ENCODE measurements at places on chromosomes 7 and 10.

DNA sequence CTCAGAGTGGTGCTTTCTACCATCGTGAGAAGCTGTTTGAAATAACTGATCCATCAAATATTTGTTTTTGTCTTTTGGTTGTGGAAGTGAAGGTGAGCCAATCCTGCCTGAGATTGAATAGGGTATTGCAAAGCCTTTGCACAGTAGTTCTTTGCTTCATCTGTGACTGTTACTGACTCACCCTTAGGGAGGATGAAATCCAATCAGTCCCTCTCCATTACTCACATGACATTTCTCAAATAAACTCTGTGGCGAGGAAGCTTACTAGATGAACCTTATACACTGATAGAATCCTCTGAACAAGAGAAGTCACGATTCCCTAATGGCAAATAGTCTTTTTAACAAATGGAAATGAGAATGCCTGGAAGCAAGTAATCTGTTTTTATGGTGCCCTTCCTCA is 31.9 kb downstream of the HEPACAM2 start:
- no peak for DNase-seq

DNA sequence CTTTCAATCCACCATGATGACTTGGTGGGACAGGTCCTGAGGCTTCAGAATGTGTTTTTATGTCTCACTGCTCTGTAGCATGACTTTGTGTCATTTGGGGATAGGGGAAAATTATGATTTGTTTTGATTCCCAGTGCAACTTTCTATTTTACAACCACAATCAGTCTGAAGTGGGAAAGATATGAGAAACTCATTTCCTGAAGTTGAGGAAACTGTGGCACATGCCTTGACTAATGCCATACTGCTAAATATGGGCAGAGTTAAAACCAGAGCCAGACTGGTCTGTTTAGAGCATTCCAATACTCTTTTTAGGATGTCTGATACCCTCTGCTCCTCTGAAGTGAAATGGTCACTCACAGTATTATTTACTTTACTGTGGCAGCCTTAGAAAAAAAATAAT is 307.7 kb downstream of the ADRA2A start:
- DNase-seq: no peak

- no peak for DNase-seq
Measured at GRCh38 chr7:39184391-39184790, 206.7 kb downstream of the POU6F2 start.

- no peak for DNase-seq
Measured at GRCh38 chr10:76112826-76113150, 681.4 kb downstream of the LRMDA start.

- no peak for DNase-seq
Measured at GRCh38 chr7:15571301-15571878, 9.6 kb upstream of the AGMO start.

- DNase-seq: no peak
Measured at GRCh38 chr7:103805346-103805745, 184.1 kb downstream of the RELN start.

DNA sequence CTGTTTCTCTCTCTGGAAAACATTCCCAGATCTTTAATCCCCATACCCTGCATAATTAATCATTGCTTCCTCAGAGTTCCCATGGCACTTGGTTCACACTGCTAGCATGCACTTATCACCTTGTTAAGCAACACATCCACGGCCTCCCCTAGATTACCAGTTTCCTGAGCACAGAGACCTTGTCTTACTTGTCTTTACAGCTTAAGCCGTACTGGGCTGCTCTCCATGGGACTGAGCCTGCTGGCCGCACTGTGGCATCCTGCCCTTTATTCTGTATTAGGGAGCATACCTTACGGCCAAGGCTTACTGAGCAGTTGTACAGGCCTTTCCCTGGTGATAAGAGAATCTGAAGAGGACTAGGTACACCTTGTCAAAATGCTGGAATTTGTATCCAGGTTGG is 190.2 kb downstream of the REEP3 start:
- DNase-seq: no peak

GRCh38 chr10:37582237-37582636 is 275.2 kb downstream of the ZNF248 start:
- no peak for DNase-seq

DNA sequence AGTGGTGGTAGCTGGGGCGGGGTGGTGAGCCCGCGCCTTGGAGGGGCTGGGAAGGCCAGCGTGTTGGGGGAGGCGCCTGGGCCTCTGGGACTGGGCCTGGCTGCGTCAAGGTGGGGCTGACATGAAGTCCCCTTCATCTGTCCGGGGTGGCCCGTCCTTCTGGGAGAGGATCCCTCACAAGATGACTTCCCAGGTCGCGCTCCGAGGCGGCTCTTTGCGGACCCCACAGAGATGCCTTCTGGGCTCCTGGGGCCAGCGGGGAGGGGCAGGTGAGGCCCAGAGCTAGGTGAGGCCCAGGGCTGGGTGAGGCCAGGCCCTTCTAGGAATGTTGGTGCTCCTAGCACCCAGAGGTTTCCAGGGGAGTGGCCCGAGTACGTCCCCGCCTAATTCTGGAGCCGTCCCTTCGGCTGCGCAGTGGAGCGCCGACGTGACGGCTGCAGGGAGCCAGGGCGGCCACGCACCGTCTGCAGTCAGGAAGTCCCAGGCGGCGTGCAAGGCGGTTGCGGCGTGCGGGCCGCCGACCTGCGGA is 58.2 kb upstream of the NUPR2 start:
- DNase-seq: no peak

DNA sequence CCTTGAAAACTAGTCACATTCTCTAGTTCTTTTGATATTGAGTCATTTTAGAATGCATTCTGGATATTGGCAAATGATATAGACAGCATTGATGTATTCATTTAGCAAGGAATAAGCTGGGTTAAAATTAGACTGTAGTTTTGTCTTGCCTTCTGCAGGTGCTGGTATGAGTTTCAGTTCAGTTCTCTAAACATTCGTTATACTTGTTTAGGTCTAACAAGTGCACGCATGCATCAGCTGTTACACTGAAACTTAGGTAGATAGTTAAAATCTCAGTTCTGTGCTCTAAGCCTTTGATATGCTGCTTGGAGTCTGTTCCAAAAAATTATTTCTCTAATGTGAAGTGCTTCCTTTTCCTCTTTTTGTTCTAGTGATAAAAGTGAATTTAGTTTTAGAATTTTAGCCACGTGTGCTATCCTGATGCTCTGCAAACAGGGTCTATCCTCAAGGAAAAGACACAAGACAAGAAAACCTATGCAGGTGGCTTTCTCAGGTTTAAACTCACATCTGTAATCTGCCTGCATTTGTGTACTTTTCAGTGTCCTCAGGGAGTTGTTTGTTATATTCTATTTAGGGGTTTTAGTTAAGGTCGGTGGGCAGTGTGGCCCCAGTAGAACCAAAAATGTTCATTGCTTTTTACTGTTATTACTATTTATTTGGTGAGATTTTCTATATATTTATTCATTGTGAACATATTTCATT is 409.0 kb downstream of the CDC14C start:
- no peak for DNase-seq

DNA sequence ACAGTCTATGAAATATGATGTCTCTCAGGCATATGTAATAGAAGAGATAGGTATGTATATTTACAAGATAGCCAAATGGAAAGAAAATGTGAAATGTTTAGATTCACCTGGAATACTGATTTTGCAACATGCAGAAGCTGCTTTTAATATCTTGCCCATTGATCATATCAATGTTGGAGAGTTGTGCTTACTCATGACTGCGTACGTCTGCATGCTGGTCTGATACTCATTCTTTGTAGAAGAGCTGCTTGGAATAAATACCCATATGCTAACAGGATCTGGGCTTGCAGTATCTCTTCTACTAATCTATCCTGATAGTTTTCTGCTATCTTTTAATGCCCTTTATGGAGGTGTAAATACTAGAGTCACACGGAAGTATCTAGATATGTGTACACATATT is 120.6 kb upstream of the FOXP2 start:
- no peak for DNase-seq

DNA sequence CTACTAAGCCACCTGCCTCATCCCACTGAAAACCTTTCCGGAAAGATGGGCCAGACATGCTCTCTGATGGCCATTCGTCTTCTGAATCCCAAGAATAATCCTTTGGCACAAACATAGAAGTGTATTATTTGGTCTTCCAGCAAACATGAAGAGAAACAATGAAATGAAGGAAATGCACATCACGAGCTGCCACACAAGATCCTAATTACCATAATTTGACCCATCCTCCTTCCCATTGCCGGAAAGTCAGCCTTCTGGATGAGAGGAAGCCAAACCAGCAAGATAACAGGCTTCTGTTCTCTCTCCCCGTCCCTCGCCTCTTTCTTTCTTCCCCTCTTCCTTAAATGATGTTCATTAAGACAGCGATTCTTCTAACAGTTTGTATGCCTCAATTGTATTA is 218.9 kb upstream of the KMT2E start:
- DNase-seq: no peak

GRCh38 chr7:22578007-22578733 is 78.2 kb upstream of the STEAP1B start:
- no peak for DNase-seq

DNA sequence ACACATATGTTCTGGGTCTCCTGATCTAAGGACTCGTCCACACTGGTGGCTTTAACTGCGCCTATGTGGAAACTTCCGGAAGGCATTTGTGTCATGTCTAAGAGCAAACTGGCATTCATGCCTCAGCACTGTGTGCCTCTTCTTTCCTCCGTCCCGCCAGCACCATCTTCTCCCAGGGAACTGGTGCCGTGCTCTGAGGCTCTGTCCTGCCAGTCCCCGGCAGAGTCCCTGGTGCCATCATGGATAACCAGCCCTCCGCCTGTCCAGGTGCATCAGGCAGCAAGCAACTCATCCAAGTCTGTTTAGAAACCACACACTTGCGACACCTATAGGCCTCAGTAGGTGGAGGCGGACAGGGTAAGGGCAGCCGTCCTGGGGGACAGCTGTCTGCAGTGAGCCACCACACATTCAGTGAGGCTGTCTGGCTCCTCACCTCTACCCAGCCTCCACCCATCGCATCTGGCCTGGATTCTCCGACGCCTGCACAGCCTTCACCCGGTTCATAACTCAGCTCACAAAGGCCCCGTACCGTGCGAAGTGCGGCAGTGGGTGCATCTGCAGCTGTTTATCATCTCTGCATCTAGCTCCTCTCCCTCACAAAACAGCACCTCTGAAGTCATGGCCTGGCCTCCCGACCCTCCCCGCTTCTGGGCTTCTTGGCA is 162.7 kb downstream of the DIP2C start:
- no peak for DNase-seq

DNA sequence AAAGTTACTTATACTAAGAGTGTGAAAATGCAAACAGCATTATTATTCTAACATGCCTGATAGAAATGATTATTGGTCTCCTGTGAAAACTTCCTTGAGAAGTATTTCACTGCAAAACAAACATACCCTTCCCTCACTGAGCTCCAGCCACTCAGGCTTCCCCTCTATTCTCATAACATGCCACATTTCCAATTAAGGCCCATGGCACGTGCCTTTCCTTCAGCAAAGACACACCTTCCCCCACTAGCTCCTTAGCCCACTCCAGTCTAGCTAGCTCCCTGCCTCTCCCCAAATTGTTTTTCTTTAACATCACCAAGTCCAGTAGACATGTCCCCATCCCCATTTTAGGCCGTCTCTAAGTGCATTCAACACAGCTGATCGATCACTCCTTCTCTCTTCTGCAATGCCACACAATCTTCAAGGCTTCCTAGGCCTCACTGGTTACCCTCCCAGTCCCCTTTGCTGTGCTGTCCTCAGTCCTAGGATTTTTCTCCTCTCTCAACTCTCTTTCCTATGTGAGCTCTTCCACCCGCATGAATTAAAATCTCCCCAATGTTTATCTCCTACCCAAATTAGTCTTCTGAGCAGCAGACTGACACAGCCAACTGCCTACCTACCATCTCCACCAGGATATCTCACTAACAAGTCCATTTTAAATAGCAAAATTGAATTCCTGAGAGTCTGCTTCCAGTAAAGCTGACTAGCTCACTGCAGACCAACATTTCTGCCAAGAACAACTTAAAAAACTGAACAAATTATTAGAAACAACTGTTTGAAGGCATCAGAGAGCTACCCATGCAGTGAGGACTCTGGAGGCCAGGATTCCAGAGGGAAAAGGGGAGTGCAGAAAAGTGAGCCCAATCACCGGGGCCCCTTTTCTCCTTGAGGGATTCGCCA is 11.9 kb downstream of the CYTH3 start:
- DNase-seq: no peak

GRCh38 chr7:145737617-145738016 is 379.0 kb upstream of the CNTNAP2 start:
- DNase-seq: no peak

- DNase-seq: no peak
Measured at GRCh38 chr7:128349466-128349825, 5.7 kb upstream of the RBM28 start.

DNA sequence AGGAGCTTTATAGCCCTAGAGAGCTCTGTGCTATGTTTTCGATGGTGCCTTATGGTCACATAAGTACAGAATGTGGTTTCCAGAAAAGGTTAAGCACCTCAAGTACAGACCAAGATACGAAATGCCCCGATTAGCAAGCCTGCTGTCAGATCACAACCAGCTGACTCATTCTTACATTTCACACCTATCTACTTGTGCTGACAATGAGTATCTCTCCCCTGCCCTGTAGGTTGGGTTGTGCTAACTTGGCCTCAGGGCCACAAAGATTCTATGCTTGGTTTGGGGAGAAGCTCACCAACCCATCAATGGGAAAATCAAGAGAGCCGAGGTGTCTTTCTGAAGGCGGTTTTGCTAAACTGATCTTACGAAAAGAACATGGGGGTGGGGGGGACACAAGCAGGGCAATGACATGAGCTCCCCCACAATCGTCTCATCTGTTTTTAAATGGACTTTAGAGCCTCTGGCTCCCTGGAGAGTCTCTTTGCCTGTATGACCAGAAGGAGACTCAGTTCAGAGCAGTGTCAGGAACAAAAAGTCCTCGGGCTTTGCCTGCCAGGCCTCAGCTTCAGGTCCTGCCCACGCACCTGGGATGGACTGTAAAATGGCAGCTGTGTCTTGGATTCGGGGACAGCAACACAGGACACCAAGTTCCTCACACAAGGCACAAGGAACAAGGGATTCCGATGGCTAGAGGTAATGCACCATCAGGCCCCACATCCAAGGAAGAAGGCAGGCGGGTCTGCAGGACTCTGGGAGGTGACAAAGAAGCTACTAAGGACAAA is 55.1 kb downstream of the FAM53B start:
- DNase-seq: no peak

- DNase-seq: no peak
Measured at GRCh38 chr10:101567165-101568006, 20.7 kb downstream of the POLL start.

GRCh38 chr7:2668401-2668800 is 19.6 kb upstream of the AMZ1 start:
- DNase-seq: no peak

- DNase-seq: no peak
Measured at GRCh38 chr10:96743988-96744585, 23.8 kb upstream of the PIK3AP1 start.

GRCh38 chr10:94607111-94607510 is 61.5 kb downstream of the HELLS start:
- no peak for DNase-seq
